NCI-H526 (cell line): ENCODE measurements at places on chromosomes 16 and 17.

- no peak for DNase-seq
Measured at GRCh38 chr16:72788269-72788809, 259.6 kb downstream of the ZFHX3 start.

DNA sequence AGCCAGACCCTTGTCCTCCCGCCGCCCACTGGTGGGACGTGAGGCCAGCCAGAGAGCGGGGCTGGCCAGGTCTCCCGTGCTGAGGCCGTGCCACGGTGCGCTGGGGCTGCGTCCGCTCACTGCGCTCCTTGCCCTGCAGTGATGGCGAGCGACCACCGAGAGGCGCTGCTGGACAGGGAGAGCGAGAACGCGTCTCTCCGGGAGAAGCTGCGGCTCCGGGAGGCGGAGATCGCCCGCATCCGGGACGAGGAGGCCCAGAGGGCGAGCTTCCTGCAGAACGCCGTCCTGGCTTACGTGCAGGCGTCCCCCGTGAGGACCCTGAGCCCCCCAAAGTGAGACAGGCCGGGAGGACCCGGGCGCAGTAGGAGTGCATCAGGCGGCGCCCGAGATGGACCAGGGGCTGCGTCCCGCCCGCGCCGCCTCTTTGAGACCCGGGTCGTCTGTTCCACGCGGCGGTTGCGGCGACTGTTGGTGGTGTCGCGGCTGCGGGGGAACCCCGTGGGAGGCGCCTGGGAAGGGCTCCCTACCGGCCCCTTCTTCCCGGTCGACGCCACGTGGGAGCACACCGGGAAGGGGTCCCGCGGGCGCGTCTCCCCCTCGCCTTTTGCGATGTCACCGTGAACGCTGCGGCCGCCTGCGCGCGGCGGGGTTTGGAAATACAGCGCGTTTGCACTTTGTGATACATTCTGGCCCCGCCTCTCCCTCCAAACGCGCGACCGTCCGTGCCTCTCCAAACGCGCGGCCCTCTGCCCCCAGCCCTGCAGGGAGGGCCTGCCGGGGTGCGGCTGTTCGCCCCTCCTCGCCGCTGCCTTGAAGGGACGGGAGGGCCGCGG lies 792 bp upstream of the RAC3 start:
- DNase-seq, result peak; percentile 92

GRCh38 chr17:75428543-75429469 lies 23.3 kb upstream of the GRB2 start:
- no peak for DNase-seq

DNA sequence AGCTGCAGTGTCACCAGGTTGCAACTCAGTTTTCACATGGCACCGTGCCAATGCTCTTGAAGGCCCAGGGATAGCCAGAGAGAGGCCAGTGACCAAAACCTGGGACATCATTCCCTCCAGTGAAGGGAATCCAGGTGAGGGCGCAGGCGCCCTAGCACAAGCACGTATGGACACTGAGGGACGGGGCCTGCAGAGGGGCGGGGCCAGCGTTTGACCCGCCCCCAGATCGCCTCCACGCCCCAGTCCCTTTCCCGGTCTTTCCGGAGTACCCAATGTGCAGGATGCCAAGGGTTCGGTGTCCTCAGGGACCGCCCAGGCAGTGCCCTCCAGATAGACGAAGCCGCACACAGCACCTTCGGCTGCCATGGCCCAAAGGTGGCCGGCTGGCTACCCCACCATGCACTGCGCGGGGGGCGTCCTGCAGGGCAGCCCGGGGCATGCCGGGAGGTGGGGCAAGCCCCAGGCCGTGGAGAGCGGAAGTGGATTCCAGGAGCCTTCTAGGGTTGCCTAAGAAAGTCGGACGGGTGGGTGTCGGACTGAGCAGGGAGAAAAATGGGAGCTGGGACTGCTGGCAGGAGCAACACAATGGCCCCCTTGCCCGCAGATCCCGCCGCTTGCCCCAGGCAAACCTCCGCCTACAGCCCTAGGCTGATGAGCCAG lies 4.6 kb downstream of the SLC12A4 start:
- no peak for DNase-seq

- peak; percentile 22 for DNase-seq
Measured at GRCh38 chr16:57977418-57978069, 6.6 kb upstream of the CNGB1 start.
